Dermis blood vessel endothelial cell (primary cell): ENCODE measurements at places on chromosomes 12 and 14. TPM values are rescaled to one million over a fixed set of nuclear protein-coding genes. Genes with fewer than 3 reads are reported as not detected.

The MORN3 gene
- 0.28 TPM in 1 of 2 replicates, not detected in the other for total RNA-seq

The CHGA gene
- total RNA-seq: under 0.01 and 0.09 TPM in 2 replicates

The DDX11 gene
- total RNA-seq: 19.7 and 27.8 TPM in 2 replicates

The POC1B gene
- 17.9 and 25.2 TPM in 2 replicates for total RNA-seq

The SLC16A7 gene
- total RNA-seq: 7.1 and 9.5 TPM in 2 replicates

The TCTN2 gene
- total RNA-seq: 6.5 and 8.0 TPM in 2 replicates

The ATF7IP gene
- total RNA-seq: 32.3 and 36.8 TPM in 2 replicates

The PPP1R1A gene
- 0.17 TPM in 1 of 2 replicates, not detected in the other for total RNA-seq

The FGF23 gene
- total RNA-seq: not detected in 2 replicates

The SLC15A4 gene
- total RNA-seq: 30.2 and 36.9 TPM in 2 replicates

The EXOC3L4 gene
- not detected in 2 replicates for total RNA-seq

The SLC48A1 gene
- 19.2 and 22.1 TPM in 2 replicates for total RNA-seq

The PSMD9 gene
- total RNA-seq: 48.5 and 131 TPM in 2 replicates

The MIP gene
- total RNA-seq: not detected in 2 replicates

The NKX2-1 gene
- total RNA-seq: not detected in 2 replicates

The AMHR2 gene
- total RNA-seq: not detected in 2 replicates

The ACSM4 gene
- not detected in 2 replicates for total RNA-seq

The DEGS2 gene
- 0.68 and 2.0 TPM in 2 replicates for total RNA-seq

The TSPAN11 gene
- total RNA-seq: 7.7 and 11.4 TPM in 2 replicates

The ZNF891 gene
- total RNA-seq: 0.93 and 1.0 TPM in 2 replicates

The SCN8A gene
- total RNA-seq: 0.42 and 1.5 TPM in 2 replicates

The NGB gene
- total RNA-seq: 0.05 TPM in 1 of 2 replicates, not detected in the other

The NFATC4 gene
- 8.8 and 11.1 TPM in 2 replicates for total RNA-seq

The GSKIP gene
- total RNA-seq: 73.0 and 117 TPM in 2 replicates

The OVCH1 gene
- total RNA-seq: not detected in 2 replicates

The C12orf54 gene
- total RNA-seq: not detected in 2 replicates

The SSPN gene
- total RNA-seq: 0.34 and 0.47 TPM in 2 replicates

The MMP19 gene
- 0.68 and 1.1 TPM in 2 replicates for total RNA-seq

The INSM2 gene
- not detected in 2 replicates for total RNA-seq

The DPF3 gene
- total RNA-seq: 1.4 and 2.9 TPM in 2 replicates

The APOF gene
- not detected in 2 replicates for total RNA-seq

The DHRS2 gene
- total RNA-seq: 0.51 and 0.65 TPM in 2 replicates

The DACT1 gene
- total RNA-seq: 0.05 and 0.34 TPM in 2 replicates

The PDE3A gene
- total RNA-seq: 2.2 and 3.1 TPM in 2 replicates

The KRT72 gene
- not detected in 2 replicates for total RNA-seq

The FGFR1OP2 gene
- 120 and 132 TPM in 2 replicates for total RNA-seq

The DBX2 gene
- not detected in 2 replicates for total RNA-seq

The HHIPL1 gene
- total RNA-seq: 1.7 and 4.1 TPM in 2 replicates

The GLTP gene
- total RNA-seq: 60.4 and 79.8 TPM in 2 replicates

The ASCL1 gene
- not detected in 2 replicates for total RNA-seq

The SERPINA10 gene
- not detected in 2 replicates for total RNA-seq

The MSI1 gene
- not detected in 2 replicates for total RNA-seq

The ERBB3 gene
- 0.34 and 0.88 TPM in 2 replicates for total RNA-seq

The PAPLN gene
- total RNA-seq: 30.6 and 60.1 TPM in 2 replicates

The TAS2R9 gene
- not detected in 2 replicates for total RNA-seq
